Keratinocyte (primary cell): ENCODE measurements at places on chromosomes 7 and 10.
A peak's percentile ranks its signal among the peaks of the same experiment; 100 is the strongest.

GRCh38 chr10:132776186-132776585 lies 9.8 kb downstream of the NKX6-2 start:
- no peaks in the 10 kb centered on the region for H3K27me3 ChIP-seq
- DNase-seq = no peak
- H3K27ac ChIP-seq = no peak overlapping the region

DNA sequence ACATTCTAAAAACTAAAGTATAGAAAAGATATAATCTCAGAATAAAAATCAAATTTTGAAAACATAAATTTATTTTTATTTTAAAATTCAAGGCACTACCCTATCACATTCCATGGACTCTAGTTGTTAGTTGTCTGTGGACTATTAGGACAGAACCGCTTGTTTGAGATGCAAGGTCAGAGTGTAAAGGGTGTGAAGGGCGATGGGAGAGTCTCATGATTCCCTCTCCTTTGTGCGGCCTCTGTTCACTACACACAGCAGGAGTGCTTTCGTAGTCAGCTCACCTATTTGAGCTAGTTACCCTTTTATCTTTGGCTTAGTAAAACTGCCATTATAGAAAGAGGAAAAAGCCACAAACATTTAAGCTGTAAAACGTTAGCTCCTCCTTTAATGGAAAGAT lies 189.8 kb upstream of the TEX47 start:
- no peaks in the 10 kb centered on the region for H3K27me3 ChIP-seq
- no peak for DNase-seq
- no peaks in the 10 kb centered on the region for H3K36me3 ChIP-seq

DNA sequence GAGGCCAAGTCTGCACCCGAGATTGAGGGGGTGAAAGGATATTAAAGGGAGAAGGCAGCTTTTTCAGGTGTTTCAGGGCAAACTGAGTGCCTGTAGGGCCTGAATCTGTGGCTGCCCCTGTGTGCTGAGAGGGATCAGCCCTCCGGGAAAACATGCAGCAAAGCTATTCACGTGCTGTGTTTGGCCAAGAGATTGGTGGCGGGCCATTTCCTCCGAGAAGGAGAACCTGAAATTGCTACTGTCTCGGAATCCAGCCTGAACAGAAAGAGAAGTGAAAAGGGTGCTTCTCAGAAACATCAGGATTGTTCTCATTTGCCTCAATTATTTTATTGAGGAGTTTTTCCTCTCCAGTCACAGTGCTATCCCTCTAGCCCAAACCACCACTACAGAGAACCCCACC lies 16.0 kb downstream of the GIMAP5 start:
- H3K36me3 ChIP-seq = no peaks in the 10 kb centered on the region
- H3K27ac ChIP-seq = no peak overlapping the region
- H3K27me3 ChIP-seq = no peaks in the 10 kb centered on the region
- no peaks in the 10 kb centered on the region for H3K4me1 ChIP-seq

DNA sequence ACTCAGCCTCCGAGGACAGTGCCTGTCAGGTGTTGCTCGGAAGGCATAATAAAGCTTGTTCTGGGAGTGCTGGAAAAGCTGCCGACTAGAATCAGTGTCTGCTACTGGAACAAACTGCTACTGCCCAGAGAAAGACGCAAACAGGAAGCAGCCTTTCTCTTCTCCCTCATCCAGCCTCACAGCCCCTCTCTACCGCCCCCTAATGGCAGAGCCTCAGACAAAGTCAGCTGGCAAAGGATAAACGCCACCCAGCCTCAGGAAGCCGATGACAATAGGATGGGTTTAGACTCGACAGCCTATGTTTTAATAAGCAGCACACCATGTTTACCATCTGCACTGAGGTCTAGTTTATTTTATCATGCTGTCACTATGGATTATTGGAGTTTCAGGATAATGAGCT lies 169.5 kb upstream of the LYZL1 start:
- no peak overlapping the region for H3K4me3 ChIP-seq
- peaks cover 2% of the 10 kb centered on the region for H3K27me3 ChIP-seq
- no peak for DNase-seq
- no peak overlapping the region for H3K27ac ChIP-seq

DNA sequence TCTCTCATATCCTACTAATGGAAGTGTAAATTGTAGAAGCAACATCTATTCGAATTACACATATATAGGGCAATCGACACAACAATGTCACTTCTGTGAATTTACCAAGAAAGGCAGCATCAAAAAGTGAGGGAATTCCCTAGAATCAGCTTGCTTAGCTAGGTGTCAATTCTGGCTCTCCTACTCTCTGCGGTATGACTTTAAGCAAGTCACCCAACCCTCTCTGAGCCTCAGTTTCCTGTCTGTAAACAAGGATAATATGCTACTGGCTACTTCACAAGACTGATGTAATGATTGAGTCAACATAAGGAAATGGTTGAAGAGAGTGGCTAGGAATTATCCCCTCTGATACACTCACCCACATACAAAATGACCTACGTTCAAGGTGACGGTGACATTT lies 19.4 kb downstream of the CCDC6 start:
- H3K27me3 ChIP-seq = no peaks in the 10 kb centered on the region
- peaks cover 11% of the 10 kb centered on the region for H3K36me3 ChIP-seq
- DNase-seq = no peak
- H3K4me1 ChIP-seq = no peaks in the 10 kb centered on the region
- no peak overlapping the region for H3K27ac ChIP-seq
- no peak overlapping the region for H3K4me3 ChIP-seq

GRCh38 chr10:130655313-130656186 lies 519.4 kb downstream of the GLRX3 start:
- no peak overlapping the region for H3K27ac ChIP-seq
- no peak overlapping the region for H3K4me3 ChIP-seq
- no peaks in the 10 kb centered on the region for H3K4me1 ChIP-seq
- no peaks in the 10 kb centered on the region for H3K36me3 ChIP-seq

DNA sequence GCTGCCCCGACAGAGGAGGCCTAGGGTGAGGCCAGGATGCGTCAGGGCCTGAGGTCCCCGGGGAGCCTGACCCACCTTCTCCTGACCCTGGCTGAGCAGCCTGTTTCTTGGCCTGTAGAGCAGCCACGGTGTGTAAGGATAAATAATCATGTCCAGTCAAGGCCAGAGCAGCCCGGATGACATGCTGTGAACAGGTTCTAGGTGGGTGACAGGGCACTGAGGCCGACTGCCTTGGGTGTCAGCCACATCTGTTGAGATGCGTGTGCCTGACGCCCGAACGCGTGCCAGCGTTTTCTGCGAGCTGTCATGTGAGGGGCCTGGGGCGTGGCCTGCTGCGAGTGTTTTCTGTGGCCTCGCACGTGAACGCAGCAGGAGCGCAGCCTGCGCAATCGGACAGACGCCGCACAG lies 118.3 kb downstream of the FAM53B start:
- H3K4me3 ChIP-seq = no peak overlapping the region
- H3K36me3 ChIP-seq = peaks cover 11% of the 10 kb centered on the region
- no peak for DNase-seq
- no peak overlapping the region for H3K27ac ChIP-seq
- peaks cover 32% of the 10 kb centered on the region for H3K4me1 ChIP-seq
- H3K27me3 ChIP-seq = no peaks in the 10 kb centered on the region

DNA sequence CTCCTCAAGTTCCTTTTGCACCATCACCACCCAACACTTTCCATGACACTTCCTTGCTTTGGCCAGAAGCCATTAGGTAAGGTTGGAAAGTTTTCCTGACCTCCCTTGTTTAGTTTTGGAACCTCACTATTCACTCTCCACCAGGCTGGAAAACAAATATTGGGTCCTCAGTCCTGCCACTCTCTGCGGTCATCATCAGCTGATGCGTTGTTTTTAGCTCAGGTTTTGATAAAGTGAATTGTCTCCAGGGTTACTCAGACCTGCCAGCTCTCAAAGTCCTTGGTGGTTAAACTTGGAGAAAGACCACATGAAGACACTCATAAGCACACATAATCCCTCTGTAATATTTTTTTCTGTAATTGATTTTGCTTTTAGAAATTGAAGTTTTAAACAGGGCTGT lies 55.5 kb downstream of the CCDC186 start:
- no peak overlapping the region for H3K4me3 ChIP-seq
- no peaks in the 10 kb centered on the region for H3K27me3 ChIP-seq
- H3K4me1 ChIP-seq = no peaks in the 10 kb centered on the region
- no peak overlapping the region for H3K27ac ChIP-seq
- H3K36me3 ChIP-seq = no peaks in the 10 kb centered on the region
- no peak for DNase-seq

GRCh38 chr10:57880446-57881227 lies 387.1 kb downstream of the IPMK start:
- no peaks in the 10 kb centered on the region for H3K4me1 ChIP-seq
- no peaks in the 10 kb centered on the region for H3K36me3 ChIP-seq
- H3K4me3 ChIP-seq = no peak overlapping the region
- H3K27me3 ChIP-seq = no peaks in the 10 kb centered on the region

DNA sequence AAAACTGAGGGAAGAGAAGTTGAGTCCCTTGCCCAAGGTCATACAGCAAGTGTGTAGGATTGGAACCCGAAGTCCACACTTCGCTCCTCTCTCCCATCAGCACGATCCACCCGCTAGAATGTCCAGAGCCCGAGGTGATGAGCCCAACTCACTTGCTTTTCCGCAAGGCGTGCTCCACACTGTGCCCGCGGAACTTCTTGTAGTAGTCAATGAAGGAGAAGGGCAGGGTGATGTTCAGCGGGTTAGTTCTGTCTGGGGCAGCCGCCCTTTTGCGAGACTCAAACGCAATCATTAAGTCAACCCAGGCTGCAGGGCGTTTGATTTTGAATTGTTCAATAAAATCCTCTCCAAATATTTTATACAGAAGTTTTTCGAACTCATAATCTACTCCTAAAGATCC lies 58.6 kb downstream of the PNLIPRP2 start:
- no peak overlapping the region for H3K4me3 ChIP-seq
- H3K27ac ChIP-seq = no peak overlapping the region
- no peak for DNase-seq
- H3K36me3 ChIP-seq = no peaks in the 10 kb centered on the region
- peaks cover 5% of the 10 kb centered on the region for H3K4me1 ChIP-seq

DNA sequence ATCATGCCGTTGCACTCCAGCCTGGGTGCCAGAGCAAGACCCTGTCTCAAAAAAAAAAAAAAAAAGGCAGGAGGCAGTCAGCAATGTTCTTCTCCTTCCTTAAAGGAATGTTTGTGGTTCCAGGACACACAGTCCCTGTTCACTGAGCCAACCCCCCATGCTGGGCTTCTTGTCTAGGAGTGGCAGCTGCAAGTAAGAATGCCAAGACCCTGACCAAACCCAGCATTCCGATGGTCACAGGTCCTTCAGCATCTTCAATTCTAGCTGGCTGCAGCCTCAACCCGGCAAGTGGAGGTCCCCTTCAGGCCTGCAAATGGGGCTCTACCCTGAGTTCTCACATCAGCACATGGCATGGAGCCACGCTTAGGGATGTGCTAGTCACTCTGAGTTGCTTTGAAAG lies 38.2 kb upstream of the CUX1 start:
- no peaks in the 10 kb centered on the region for H3K4me1 ChIP-seq
- no peak overlapping the region for H3K4me3 ChIP-seq
- H3K36me3 ChIP-seq = no peaks in the 10 kb centered on the region
- no peak overlapping the region for H3K27ac ChIP-seq

DNA sequence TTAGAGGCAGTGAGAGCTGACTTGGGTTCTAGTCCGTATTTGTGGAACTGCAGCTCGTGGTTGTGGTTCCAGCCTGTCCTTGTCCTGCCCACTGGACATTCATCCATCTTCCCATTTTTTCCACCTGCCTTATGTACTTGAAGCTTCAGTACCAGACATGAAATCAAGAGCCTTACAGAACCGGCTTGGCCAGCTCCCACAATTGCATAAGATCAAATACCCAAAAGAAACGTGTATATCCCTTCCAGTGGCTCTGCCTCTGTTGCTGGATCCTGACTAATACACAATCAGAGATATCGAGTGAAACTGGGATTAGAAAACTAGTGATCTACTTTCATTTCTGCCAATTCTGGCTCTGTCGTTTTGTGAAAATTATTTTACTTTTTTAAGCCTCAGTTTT lies 23.8 kb upstream of the LIPA start:
- peak overlapping the region; percentile 45 for H3K27ac ChIP-seq
- H3K36me3 ChIP-seq = no peaks in the 10 kb centered on the region
- H3K4me1 ChIP-seq = peaks cover 44% of the 10 kb centered on the region
- no peaks in the 10 kb centered on the region for H3K27me3 ChIP-seq

DNA sequence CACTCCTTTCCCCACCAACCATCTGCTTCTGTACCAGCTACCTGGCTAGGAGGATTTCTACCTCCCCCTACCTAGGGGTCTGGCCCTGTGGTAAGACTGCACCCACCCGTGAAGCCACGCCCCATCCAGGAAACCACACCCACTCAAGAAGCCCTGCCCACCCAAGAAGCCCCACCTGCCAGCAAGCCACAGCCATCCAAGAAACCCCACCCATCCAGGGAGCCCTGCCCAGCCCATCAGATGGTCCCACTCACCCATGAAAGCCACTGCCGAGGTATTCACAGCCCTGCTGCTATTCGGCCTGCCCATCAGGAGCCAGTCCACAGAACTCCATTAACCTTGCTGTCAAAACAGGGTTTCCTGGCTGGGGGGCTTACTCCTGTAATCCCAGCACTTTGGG lies 15.6 kb upstream of the MUC3A start:
- peaks cover 6% of the 10 kb centered on the region for H3K4me1 ChIP-seq
- no peak for DNase-seq
- no peak overlapping the region for H3K27ac ChIP-seq
- no peak overlapping the region for H3K4me3 ChIP-seq
- no peaks in the 10 kb centered on the region for H3K36me3 ChIP-seq
- no peaks in the 10 kb centered on the region for H3K27me3 ChIP-seq

GRCh38 chr10:74888962-74889661 lies 62.7 kb downstream of the KAT6B start:
- no peaks in the 10 kb centered on the region for H3K36me3 ChIP-seq
- no peak for DNase-seq
- no peaks in the 10 kb centered on the region for H3K4me1 ChIP-seq
- no peak overlapping the region for H3K27ac ChIP-seq

- no peaks in the 10 kb centered on the region for H3K4me1 ChIP-seq
- no peak for DNase-seq
- H3K27ac ChIP-seq = no peak overlapping the region
- no peaks in the 10 kb centered on the region for H3K36me3 ChIP-seq
- peaks cover 20% of the 10 kb centered on the region for H3K27me3 ChIP-seq
Observed at GRCh38 chr10:78915190-78915518, 153.6 kb upstream of the ZMIZ1 start.

GRCh38 chr10:11781114-11781513 lies 38.9 kb downstream of the ECHDC3 start:
- H3K36me3 ChIP-seq = no peaks in the 10 kb centered on the region
- no peak overlapping the region for H3K4me3 ChIP-seq
- no peak for DNase-seq
- no peak overlapping the region for H3K27ac ChIP-seq
- H3K4me1 ChIP-seq = peaks cover 7% of the 10 kb centered on the region

- H3K4me3 ChIP-seq = peak overlapping the region; percentile 76
- no peak for DNase-seq
- H3K27ac ChIP-seq = peak overlapping the region; percentile 93
- no peaks in the 10 kb centered on the region for H3K27me3 ChIP-seq
- H3K4me1 ChIP-seq = peaks cover 54% of the 10 kb centered on the region
Observed at GRCh38 chr10:62050893-62051433, 149.5 kb downstream of the ARID5B start.
